ENCODE measurements at places on chromosomes 6 and 20. TPM values are rescaled to one million over a fixed set of nuclear protein-coding genes. Genes with fewer than 3 reads are reported as not detected.

DNA sequence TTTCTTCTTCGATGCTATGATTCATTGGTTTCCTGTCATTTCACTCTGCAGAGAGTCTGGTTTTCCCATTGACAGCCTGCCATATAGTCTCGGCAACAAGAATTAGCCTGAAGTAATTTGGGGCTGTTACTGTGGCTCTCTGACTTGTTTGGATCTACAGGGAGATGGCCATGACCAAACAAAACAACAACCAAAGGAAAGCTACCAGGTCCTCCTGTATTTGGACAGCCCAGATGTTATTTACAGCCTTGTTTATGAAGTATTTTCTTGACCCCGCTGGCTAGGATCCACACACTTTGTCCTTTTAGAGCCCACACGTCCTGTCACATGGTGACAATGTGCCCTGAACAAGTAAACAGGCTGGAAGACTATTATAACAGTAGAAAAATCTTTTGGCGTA, 111.4 kb upstream of the PREP start:
- H3K4me3 ChIP-seq: no peak overlapping the region
- H3K27ac ChIP-seq: no peak overlapping the region
- DNase-seq: no peak
- H3K4me1 ChIP-seq: no peaks in the 10 kb centered on the region
- H3K36me3 ChIP-seq: no peaks in the 10 kb centered on the region

DNA sequence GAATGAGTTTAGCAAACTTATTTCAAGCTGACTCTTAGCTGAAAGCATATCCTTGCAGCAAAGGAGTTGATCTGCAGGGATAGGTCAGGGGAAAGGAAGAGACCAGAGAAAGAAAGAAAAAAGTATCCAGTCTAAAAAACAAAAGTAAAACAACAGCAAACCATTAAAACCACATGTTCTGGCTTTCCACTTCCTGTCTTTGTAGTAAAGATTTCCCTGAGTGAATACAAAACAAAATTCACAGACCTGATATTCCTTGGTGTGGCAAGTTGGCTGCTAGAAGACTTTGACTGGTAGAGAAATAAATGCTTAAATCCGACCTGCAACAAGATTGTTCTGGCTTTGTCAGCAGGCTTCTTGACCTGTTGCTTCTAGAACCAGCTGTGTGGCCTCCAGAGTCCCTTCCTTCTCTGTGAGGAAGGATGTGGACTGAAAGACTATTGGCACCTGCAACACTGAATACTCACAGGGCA, 23.4 kb upstream of the MCM3 start:
- no peaks in the 10 kb centered on the region for H3K36me3 ChIP-seq
- H3K4me3 ChIP-seq: peak overlapping the region; percentile 4
- H3K27me3 ChIP-seq: no peaks in the 10 kb centered on the region
- peak overlapping the region; percentile 89 for H3K27ac ChIP-seq

- H3K27ac ChIP-seq: no peak overlapping the region
- H3K4me1 ChIP-seq: no peaks in the 10 kb centered on the region
- H3K4me3 ChIP-seq: no peak overlapping the region
- no peaks in the 10 kb centered on the region for H3K27me3 ChIP-seq
These were observed 467.1 kb upstream of the EPHA7 start for GRCh38 chr6:93886416-93886815.

GRCh38 chr6:19327661-19328060, 509.5 kb upstream of the ID4 start:
- H3K4me3 ChIP-seq: no peak overlapping the region
- no peak for DNase-seq
- no peaks in the 10 kb centered on the region for H3K27me3 ChIP-seq
- no peaks in the 10 kb centered on the region for H3K36me3 ChIP-seq

DNA sequence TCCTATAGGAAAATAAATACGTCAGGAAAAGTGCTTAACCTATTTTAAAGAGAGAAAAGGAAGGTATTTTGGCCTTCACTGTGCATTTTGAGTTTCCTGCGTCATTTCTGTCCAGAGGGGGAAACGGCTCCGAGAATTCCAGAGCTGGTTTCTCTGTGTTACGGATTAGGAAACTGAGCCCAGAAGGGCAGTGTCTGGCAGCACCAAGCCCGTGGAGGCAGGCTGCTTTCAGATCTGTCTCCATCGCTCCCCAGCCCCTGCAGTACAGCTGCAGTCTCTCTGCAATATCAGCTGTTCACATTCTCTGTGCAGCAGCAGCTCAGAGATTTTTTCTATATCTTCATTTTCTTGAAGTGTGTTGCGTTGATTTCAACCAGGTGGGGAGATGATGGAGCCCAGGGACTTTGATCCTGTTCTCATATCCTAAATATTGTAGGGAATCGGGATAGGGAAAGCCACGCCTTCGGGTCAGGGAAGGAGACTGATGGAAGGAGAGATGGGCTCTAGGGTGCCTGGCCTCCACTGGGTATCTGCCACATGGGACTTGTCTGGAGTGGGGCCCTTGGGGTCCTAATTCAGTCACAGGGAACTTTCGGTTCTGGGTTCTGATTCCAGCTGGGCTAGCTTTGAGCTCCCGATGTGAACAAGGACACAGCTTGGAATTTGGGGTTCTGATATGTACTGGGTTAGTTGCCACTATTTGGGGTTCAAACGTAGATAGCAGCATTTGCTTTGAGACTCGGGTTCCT, 2.8 kb downstream of the ANKRD60 start:
- peaks cover 19% of the 10 kb centered on the region for H3K27me3 ChIP-seq
- DNase-seq: no peak
- no peaks in the 10 kb centered on the region for H3K36me3 ChIP-seq
- H3K4me3 ChIP-seq: no peak overlapping the region
- no peaks in the 10 kb centered on the region for H3K4me1 ChIP-seq
- H3K27ac ChIP-seq: no peak overlapping the region

DNA sequence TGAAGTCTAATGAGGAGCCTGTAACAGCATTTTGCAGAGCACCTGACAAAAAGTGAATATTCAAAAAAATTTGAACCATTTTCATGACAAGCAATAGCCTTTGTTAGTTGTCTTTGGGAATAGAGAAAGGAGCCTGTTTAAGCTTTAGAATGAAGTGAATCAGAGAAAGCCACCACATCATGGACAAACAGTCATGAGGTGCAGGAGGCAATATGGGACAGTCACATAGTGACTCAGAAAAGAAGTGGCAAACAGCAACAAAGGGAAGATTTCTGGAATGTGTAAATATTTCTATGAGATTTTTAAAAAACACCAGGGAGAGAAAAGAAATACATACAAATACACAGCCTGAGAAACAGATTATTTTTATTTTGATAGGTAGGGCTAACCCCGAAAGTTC, 6.6 kb downstream of the KLHL31 start:
- no peak overlapping the region for H3K27ac ChIP-seq
- peaks cover 4% of the 10 kb centered on the region for H3K27me3 ChIP-seq
- DNase-seq: no peak
- H3K36me3 ChIP-seq: no peaks in the 10 kb centered on the region
- H3K4me3 ChIP-seq: no peak overlapping the region
- no peaks in the 10 kb centered on the region for H3K4me1 ChIP-seq

DNA sequence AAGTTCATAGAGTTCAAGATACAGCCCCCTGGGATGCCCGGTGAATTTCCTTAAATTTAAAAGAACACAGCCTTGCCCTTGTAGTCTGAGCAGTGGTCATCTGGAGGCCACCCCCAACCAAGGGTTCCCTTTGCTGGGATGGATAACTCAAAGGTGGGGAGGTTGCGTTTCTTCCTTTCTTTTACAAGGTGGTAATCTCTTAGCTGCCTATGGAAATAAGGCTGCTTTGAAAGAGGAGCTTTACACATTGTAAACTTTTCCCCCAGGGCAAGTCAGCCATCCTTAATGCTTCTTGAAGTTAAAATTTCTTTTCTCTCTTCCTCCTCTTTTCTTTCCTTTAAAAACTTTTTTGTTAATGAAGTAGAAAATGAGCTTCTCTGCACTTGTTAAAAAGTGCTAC, 71.2 kb upstream of the PRDM1 start:
- no peaks in the 10 kb centered on the region for H3K4me1 ChIP-seq
- no peak for DNase-seq
- H3K4me3 ChIP-seq: no peak overlapping the region
- H3K27me3 ChIP-seq: no peaks in the 10 kb centered on the region
- H3K27ac ChIP-seq: no peak overlapping the region

DNA sequence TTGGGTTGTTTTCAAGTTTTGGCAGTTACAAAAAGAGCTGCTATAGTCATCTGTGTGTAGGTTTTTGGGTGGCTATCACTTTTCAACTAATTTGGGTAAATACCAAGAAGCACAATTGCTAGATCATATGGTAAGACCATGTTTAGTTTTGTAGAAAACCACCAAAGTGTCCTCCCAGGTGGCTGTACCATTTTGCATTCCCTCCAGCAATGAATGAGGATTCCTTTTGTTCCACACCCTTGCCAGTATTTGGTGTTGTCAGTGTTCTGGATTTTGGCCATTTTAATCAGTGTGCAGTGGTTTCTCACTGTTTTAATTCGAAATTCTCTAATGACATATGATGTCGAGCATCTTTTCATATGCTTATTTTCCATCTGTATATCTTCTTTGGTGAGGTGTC, 457.5 kb upstream of the ARID1B start:
- no peaks in the 10 kb centered on the region for H3K4me1 ChIP-seq
- H3K36me3 ChIP-seq: no peaks in the 10 kb centered on the region
- no peaks in the 10 kb centered on the region for H3K27me3 ChIP-seq
- H3K27ac ChIP-seq: no peak overlapping the region
- no peak for DNase-seq
- H3K4me3 ChIP-seq: no peak overlapping the region

DNA sequence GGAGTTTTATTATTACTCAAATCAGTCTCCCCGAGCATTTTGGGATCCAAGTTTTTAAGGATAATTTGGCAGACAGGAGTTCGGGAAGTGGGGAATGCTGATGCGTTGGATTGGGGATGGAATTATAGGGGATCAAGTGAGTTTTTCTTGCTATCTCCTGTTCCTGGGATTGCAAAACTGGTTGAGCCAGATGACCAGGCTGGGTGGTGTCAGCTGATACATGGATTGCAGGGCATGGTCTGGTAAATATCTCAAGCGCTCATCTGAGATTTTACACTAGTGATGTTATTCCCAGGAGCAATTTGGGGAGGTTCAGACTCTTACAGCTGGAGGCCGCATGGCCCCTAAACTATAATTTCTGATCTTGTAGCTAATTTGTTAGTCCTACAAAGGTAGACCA, 54.7 kb downstream of the ENPP1 start:
- no peak overlapping the region for H3K27ac ChIP-seq
- no peak overlapping the region for H3K4me3 ChIP-seq
- no peaks in the 10 kb centered on the region for H3K36me3 ChIP-seq
- no peak for DNase-seq
- no peaks in the 10 kb centered on the region for H3K4me1 ChIP-seq

- peaks cover 16% of the 10 kb centered on the region for H3K4me1 ChIP-seq
- H3K4me3 ChIP-seq: no peak overlapping the region
- no peaks in the 10 kb centered on the region for H3K36me3 ChIP-seq
- H3K27me3 ChIP-seq: no peaks in the 10 kb centered on the region
- no peak for DNase-seq
These were observed 105.6 kb downstream of the TCP11 start for GRCh38 chr6:35035481-35036030.

GRCh38 chr6:16320533-16321340, 82.3 kb downstream of the GMPR start:
- peak overlapping the region; percentile 56 for H3K27ac ChIP-seq
- peak overlapping the region; percentile 43 for H3K4me3 ChIP-seq
- H3K4me1 ChIP-seq: peaks cover 31% of the 10 kb centered on the region
- no peaks in the 10 kb centered on the region for H3K27me3 ChIP-seq
- DNase-seq: no peak

- no peaks in the 10 kb centered on the region for H3K36me3 ChIP-seq
- DNase-seq: no peak
- H3K4me3 ChIP-seq: no peak overlapping the region
- no peaks in the 10 kb centered on the region for H3K4me1 ChIP-seq
These were observed 1365.9 kb downstream of the GRIK2 start for GRCh38 chr6:102759415-102759814.

- 0 out of 2 replicates have a peak, but pooled peaks cover 4% of the 10 kb centered on the region for H3K27me3 ChIP-seq
- no peak for DNase-seq
- no peak overlapping the region for H3K4me3 ChIP-seq
- H3K4me1 ChIP-seq: no peaks in the 10 kb centered on the region
- no peaks in the 10 kb centered on the region for H3K36me3 ChIP-seq
These were observed 124.2 kb downstream of the SLC24A3 start for GRCh38 chr20:19336631-19337030.

DNA sequence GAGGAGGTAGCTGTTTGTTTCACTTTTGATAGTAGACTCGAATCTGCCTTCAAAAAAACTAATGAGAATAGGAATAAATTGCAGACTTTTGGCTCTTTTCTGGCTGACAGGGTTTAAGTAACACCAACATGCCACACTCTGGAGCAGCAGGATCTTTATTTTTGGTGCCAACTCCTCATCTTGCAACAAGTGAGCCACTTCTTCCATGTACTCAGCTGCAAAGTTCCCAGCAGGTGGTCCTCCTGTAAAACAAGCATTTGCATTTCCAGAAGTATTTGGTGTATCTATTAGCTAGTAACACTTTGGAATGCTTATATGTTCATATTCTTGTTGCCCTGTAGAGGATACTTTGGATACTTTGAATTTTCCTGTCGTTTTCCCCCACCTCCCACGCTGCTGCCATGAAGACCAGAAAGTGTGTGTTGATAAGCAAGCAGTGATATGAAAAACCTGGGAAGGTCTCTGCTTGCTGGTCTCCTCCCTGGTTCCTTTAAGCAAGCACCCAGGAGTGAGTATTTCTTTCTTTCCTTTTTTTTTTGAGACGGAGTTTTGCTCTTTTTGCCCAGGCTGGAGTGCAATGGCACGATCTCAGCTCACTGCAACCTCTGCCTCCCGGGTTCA, 1.0 kb downstream of the ARMH2 start:
- no peak overlapping the region for H3K27ac ChIP-seq
- H3K27me3 ChIP-seq: no peaks in the 10 kb centered on the region
- H3K4me1 ChIP-seq: no peaks in the 10 kb centered on the region
- DNase-seq: no peak
- H3K36me3 ChIP-seq: no peaks in the 10 kb centered on the region
- no peak overlapping the region for H3K4me3 ChIP-seq

- no peaks in the 10 kb centered on the region for H3K36me3 ChIP-seq
- no peak overlapping the region for H3K27ac ChIP-seq
- H3K4me1 ChIP-seq: no peaks in the 10 kb centered on the region
- no peaks in the 10 kb centered on the region for H3K27me3 ChIP-seq
- H3K4me3 ChIP-seq: no peak overlapping the region
These were observed 63.9 kb upstream of the CDYL start for GRCh38 chr6:4712291-4712690.

DNA sequence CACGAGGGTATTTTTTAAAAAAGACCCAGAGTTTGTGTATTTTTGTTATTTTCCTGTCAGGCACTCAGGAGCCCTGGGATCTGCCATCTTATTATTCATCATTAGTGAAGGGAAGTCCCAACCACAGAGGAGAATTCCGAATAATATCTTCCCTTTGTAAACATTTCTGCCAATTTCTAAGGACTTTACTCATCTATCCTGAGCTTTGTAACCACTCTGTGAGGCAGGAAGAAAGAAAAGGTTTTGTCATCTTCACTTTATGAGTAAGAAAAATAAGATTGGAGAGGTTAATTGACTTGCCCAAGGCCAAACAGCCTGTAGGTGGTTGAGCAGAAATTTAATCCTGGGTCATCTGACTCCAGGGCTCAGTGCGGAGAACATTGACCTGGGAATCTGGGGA, 23.0 kb upstream of the IYD start:
- H3K4me3 ChIP-seq: no peak overlapping the region
- DNase-seq: no peak
- H3K27ac ChIP-seq: no peak overlapping the region

The ZC2HC1B gene
- total RNA-seq: 0.36 TPM

The SS18L1 gene
- total RNA-seq: 11.1 TPM

The LAMA4 gene
- total RNA-seq: 0.21 TPM

The CNR1 gene
- total RNA-seq: 15.4 TPM

The BTN2A1 gene
- 16.7 TPM for total RNA-seq

The LSM2 gene
- total RNA-seq: 117 TPM

The LTB gene
- total RNA-seq: 46.8 TPM

All from GM12878 (cell line).